Right atrium auricular region (tissue), 2 donors: ENCODE measurements at places on chromosomes 12 and 14.

DNA sequence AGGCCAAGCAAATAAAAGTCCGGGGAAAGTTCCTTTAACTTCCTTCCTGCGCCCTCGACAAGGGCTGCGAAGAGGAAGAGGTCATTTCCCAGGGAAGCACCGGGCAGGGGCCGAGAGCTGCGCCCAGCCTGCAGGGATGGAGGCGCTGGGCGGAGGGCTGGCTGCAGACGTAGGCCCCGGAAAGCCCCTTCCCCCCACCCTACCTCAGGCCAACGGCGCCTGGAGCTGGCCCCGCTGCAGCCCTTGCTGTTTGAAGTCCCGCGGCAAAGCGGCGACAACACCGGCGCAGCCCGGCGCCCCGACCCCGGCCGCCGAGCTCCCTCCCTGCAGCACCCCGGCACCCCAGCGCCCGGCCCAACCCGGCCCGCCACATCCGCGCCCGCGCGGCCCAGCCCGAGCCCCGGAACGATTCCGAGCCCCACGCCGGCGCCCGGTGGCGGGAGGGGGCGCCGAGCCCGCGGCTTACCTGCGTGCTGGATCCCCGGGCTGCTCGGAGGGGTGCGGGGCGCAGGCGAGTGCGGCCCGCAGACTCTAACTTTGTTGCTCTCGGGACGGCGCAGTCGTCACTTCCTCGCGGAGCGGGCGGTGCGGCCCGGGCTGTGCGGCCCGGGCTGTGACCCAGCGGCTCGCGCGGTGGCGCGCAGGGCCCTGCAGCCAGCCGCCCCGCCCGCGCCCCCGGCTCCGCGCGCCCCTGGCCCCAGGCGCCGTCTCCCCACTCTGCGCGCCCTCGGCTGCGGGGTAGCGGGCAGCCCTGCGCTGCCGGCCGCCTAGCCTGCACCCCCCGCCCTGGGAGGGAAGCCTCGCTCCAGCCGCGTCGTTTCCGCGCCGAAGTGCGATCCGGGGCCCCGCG, 64.8 kb upstream of the PTGR2 start:
- no peak for DNase-seq

- no peak for DNase-seq
These were observed 175.8 kb upstream of the GRIN2B start for GRCh38 chr12:14157088-14157747.

DNA sequence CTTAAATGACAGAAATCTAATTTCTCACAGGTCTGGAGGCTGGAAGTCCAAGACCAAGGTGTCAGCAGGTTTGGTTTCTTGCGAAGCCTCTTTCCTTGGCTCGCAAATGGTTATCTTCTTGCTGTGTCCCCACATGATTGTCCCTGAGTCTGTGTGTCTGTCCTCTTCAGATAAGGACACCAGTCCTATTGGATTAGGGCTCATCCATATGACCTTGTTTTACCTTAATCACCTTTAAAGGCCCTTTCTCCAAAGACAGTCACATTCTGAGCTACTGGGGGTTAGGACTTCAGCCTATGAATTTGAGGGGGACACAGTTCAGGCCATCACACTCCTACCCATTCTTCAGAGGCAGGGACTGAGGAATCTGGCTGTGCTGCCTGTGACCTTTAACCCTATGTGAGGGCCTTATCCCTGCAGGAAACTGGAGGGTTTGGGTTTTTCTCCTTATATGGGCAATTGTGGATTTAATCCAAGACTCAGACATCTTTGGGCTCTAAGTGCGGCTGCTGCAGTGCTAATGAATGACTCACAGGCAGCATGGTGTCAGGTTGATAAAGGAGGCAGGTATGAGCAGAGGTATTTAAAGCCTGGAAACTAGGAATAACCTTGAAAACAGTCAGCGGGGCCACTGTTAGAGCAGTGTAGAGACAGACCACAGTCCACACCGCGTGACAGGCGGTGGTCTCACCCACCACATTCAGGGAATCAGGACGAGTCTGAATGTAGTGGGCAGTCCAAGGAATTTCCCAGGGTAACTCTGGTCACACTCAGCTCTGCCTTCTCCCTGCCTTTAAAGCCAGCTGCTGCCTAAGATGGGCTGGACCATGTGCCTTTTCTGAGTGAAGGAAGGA, 10.2 kb downstream of the TPCN1 start:
- DNase-seq = no peak

DNA sequence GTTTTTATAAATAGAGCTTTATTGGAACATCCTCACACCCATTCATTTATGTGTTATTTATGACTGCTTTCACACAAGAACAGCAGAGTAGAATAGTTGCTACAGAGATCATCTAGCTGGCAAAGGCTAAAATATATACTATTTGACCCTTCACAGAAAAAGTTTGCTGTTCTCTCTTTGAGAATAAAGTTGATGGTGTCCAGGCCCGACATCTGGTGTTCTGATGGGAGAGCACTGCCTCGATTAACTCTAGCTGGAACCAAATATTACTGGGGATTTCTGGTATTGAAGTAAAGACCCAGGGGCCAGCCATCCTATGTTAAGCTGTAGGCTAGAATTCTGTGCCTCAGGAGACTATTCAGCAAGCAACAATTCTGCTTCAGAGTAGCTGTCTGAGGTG, 21.8 kb downstream of the FAM234B start:
- no peak for DNase-seq

GRCh38 chr12:6574576-6575295, 6.6 kb upstream of the NOP2 start:
- DNase-seq = no peak

DNA sequence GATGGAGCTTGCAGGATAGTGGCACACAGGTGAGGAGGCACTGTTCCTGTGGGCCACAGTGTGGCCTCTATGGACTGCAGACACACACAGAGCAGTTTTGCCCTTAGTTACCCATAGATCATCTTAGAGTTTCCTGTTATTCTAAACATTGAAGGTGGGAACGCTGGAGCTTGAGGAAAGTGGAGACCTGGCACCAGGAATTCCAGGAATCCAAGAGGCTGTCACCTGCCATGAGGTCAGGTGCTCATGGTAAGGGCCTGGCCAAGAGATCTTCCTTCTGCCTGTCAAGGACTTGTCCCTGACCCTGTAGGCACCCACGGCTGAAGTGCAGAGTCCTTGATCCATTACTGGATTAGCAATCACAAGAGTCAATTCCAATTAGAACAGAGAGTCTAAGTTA, 65.2 kb upstream of the ACTN1 start:
- no peak for DNase-seq

DNA sequence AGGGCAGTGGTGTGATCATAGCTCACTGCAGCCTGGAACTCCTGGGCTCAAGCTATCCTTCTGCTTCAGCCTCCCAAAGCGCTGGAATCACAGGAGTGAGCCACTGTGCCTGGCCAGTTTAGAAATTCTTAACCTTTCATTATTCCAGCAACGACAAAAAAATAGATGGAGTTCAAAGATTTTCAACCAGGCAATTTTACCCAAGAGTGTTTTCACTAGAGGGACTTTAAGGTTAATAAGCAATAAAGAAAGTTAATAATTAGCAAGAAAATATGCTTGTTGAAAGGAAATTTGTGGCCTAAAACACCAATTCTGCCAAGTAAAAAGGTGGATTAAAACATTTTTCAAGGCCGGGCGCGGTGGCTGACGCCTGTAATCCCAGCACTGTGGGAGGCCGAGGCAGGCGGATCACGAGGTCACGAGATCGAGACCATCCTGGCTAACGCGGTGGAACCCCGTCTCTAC, 14.8 kb downstream of the CDKL1 start:
- no peak for DNase-seq

GRCh38 chr12:114166362-114166761, 200.2 kb upstream of the RBM19 start:
- DNase-seq = peak; percentile 68

DNA sequence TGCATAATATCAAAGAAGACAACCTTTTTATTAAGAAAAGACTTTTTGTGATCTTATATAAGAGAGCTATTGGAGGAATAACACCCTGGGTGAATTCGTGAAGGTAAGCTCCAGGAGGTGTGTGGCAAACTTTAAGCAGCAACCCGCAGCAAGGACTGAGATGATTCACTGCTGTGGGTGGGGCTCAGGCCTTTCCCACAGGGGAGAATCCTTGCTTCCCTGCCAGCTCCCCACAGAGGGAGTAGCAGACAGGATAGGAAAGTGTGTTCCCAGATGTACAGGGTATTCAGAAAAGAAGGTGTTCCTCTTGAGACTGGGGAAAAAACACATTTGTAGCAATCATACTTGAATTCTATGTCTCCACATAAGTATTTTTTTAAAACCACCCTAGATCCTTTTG, 9.2 kb downstream of the NDUFA12 start:
- no peak for DNase-seq

DNA sequence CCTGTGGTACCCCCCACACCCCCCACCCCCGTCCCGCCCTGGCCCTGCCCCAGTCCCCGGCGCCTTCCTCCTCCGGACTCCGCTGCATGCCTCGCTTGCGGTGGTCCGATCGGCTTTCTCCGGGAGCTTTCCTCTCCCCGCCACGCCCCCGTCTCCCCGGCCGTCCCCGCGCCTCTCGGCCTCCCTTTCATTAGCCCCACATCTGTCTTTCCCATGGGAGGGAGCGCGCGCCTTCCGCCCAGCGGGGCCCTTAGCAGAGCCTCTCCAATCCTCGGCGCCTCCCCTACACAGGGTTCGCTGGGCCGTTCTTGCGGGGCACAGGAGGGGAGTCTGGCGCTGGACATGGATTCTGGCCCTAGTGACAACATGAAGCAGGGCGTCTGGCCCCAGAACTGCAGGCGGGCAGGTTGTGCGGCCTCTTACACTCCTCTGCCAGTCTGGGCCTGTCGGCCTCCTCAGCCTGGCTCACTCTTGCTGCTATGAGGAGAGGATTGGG, 1.5 kb upstream of the EFS start:
- DNase-seq = no peak

DNA sequence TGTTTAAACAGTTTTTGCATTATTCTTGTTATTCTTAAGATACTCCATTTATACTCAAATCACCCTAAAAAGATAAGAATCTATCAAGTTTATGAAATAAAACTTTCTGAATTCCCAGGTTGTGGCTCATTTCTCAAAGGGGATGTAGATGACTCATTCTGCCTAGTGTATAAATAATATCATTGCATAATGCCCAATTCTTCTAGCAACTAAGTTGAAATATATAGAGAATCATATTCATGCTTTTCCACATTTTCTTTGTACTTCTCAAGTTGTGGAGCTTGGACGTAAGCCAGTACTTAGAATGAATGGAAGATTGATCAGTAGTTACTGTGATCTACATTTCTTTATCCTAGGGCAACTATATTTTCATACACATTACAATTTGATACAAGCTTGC, 201.1 kb downstream of the PPFIA2 start:
- no peak for DNase-seq

DNA sequence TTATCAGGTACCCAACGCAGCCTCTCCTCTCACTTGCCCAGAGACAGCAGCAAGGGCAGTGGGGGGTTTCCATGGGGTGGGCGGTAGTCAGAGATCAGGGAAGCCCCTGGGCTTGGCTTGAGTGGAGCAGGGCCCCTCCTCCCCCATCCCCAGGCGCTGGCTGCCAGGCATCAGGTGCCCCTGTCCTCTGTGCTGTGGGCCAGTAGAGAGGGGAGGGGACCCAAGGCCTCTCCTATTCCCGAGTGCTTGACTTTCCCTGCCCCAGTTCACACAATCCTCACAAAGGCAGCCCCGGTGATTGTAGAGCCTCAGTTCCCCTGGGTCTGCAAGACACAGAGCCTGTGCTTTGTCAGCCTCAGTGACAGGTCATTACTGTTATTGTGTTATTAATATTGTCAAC, 57.7 kb downstream of the MVK start:
- no peak for DNase-seq

DNA sequence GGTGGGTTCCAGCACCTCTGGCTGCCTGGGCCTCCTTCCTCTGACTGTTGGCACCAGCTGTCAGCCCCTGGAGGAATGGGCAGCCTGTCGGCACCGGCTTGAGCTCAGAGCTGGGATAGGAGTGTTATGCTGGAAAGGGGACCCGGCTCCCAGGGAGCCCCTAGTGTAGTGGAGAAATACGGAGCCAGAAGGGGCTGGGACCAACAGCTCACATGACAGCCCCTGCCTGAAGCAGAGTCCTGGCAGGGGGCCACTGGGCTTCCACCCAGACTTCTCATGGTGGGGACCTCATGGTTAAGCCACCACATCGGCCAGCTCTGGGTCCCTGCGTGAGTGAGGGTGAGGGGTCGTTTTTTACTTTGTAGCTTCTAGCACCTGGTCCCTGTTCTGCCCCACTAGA, 174.5 kb downstream of the TSPAN9 start:
- DNase-seq = no peak

- DNase-seq = no peak
These were observed 239.8 kb upstream of the EGLN3 start for GRCh38 chr14:34190717-34191116.

- no peak for DNase-seq
These were observed 156.1 kb downstream of the PTCSC3 start for GRCh38 chr14:36020120-36021029.

- DNase-seq = no peak
These were observed 244.9 kb upstream of the RGS6 start for GRCh38 chr14:71687166-71687831.

DNA sequence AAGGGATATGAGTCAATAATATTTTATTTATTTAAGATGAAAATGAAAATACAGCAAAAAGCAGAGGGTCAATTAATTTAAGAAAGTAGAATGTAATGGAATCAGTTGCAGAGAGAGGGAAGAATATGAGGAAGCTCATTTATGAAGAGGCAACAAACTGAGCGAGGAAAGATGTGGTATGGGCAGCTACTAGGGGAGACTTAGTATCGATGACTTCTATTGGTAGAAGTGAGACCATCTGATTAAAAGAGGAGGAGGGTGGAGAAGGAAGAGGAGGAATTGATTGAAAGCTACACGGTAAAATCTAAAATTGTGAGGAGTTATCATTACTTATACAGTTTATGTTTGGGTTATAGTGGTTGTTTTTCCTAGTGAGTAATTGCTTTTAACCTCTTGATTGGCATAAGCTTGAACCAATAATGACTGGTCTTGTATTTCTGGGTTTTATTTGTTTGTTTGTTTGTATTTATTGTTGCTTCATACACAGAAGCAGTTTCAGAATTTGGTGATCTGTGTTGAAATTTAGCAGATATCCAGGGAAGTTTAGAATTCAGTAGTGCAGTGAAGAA, 121.0 kb downstream of the LRRIQ1 start:
- DNase-seq = no peak

DNA sequence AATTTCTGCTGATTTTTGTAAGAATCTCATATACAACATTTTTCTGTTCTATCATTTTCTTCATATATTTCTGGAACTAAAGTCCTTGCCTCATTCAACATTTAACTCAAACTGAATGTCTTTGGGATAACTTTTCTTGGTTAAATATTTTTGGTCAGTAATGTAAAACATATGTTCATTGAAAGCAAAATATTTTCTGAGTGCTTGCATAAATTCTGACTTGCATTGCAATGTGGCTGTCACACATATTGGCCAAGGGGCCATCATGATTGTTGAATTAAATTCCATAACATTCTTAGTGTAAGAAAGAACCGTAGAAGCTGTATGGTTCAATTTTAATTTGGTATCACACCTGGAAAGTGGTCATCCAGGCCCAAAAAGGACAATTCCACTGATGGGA, 369.4 kb downstream of the GALC start:
- no peak for DNase-seq

GRCh38 chr12:41356181-41356580, 168.1 kb downstream of the PDZRN4 start:
- DNase-seq = no peak

- no peak for DNase-seq
These were observed 91.8 kb upstream of the RIN3 start for GRCh38 chr14:92421751-92422150.
